Esophagus muscularis mucosa (tissue), 4 donors: ENCODE measurements at places on chromosomes 1 and 21.

DNA sequence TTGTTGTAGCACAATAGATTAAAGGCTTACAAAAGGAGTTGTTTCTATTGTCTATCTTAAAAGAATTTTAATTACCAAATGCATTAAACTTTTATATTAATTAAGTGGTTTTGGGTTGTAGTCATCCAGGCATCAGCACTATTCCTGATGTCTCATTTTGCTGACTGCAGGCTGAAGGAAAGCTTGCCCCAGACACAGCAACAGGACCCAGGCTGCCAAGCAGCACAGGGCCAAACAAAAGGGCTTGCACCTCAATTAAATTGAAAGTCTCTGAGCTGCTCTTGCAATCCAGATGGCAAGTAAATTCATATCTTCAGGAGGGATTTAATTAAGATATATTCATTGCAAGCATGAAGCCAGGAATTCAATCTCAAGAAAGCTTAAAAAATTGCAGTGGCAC is 80.7 kb upstream of the CHODL start:
- H3K36me3 ChIP-seq: no peaks in the 10 kb centered on the region
- no peak for DNase-seq
- no peak overlapping the region for H3K27ac ChIP-seq
- H3K27me3 ChIP-seq: no peaks in the 10 kb centered on the region
- no peaks in the 10 kb centered on the region for H3K4me1 ChIP-seq

DNA sequence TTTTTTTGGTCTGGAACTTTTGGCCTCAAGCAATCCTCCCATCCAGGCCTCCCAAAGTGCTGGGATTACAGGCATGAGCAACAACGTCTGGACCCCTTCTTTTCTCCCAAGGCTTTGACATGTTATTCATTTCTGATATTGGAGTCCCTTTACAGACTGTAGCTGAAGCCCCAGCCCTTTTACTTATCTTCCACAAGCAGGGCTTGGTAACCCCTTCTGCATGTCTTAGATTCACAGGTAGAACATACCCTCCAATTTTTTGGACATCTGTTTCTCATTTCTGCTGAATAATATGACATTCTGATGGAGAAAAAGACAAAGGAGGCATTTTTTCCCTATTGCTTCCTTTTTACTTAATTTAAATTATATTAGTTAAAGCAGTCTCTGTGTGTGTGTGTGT is 39.2 kb upstream of the RGS21 start:
- H3K27ac ChIP-seq: no peak overlapping the region
- no peak for DNase-seq
- H3K27me3 ChIP-seq: no peaks in the 10 kb centered on the region

DNA sequence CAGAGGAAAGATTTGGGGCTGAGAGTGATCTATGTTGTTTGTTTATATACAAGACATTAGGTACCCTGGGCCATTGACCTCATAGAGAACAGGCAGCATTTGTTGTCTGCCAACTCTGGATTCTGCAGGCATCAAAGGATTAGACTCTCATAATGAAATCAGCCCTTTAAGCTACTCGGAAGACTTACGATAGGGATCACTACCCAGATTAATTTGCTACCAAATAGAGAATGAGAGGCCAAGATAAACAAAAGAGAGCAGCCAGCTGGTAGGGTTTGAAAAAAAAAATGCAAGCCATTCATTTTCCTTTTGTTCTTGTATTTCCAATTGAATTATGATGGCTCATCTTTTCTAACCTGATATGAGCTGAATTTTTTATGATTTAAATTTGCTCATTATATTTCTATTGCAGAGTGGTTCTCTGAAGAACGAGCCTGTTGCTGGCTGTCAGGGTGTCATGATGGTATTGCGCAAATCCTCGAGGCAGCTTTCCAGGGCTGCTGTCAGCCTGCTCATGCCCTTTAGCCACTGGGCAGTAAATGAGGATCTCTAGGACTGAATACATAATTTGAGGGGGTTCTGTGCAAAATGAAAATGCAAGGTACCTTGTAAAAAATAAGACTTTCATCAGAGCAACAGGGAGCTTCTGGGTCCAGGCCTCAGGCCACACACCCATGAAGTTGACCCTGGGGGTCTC is 116.4 kb upstream of the KCNJ15 start:
- no peaks in the 10 kb centered on the region for H3K4me1 ChIP-seq
- H3K27ac ChIP-seq: no peak overlapping the region
- peak; percentile 81 for DNase-seq
- H3K36me3 ChIP-seq: no peaks in the 10 kb centered on the region
- H3K27me3 ChIP-seq: no peaks in the 10 kb centered on the region

DNA sequence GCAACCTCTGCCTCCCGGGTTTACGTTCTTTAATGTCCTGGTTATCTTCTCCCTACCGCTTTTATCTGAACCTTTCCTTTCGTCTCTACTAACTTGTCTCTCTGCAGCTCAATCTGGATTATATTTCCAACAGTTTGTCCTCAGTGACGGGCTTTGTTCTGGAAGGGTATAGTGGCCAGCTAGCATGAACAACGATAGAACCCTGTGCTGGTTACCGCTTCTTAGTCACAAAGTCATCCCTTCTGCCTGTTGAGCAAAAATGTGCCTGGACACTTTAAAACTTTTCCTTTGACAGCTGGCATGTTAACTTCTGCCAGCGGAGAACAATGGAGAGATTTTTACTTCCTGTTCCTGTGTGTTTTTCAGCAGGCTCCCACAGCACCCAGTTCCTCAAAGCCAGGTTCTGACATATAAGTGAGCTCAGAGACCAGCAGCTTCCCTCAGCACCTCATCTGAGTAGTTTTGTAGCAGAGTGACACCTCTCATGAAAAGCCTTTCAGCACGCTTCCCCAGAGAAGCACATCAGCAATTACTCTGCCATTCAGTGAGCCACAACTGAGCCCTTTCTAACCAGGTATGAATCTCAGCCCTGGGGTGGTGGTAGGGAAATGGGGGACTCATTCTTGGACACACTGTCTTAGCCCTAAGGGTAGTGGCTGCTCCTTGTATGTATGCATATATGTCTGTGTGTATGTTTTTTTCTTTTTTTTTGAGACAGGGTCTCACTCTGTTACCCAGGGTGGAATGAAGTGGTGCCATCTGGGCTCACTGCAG is 23.6 kb upstream of the CCDC17 start:
- peaks cover 9% of the 10 kb centered on the region for H3K4me1 ChIP-seq
- no peak overlapping the region for H3K27ac ChIP-seq
- H3K27me3 ChIP-seq: no peaks in the 10 kb centered on the region
- no peak for DNase-seq

DNA sequence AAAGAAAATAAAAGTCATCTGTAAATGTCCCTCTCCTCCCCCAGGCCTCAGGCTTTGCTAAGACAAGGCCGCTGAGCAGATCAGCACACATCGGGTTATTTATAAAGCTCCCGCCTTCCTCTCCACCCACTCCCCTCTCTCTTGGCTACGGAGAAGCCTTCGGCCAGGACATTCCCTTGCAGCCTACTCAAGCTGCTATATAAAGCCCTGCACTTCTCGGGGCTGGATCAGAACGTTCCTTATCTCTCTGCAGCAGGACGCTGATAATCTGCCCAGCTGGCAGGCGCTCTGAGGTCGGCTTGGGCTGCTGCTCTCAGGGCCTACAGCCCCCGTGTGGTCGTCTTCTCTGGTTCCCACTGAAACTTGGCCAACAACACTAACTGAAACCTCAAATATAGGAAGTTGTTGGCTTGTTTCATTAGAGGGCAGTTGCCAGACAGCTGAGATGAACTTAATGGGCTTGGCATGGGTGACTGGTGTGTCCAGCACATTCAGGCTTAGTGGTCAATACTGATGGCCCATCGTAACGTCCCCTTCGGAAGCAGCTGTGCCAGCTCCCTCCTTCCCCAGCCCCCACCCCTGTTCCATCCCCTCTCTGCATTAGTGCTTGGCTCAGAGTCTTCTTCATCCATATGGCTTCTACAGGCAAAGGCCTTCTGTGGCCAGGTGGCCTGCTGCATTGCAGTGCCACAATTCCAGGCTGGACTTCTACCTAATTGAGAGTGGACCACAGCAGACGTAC is 64.6 kb downstream of the IER5 start:
- peak overlapping the region; percentile 3 for H3K4me3 ChIP-seq
- peak overlapping the region; percentile 84 for H3K27ac ChIP-seq
- peaks cover 29% of the 10 kb centered on the region for H3K4me1 ChIP-seq
- no peaks in the 10 kb centered on the region for H3K36me3 ChIP-seq

GRCh38 chr1:38123356-38124135 is 77.0 kb upstream of the POU3F1 start:
- H3K27me3 ChIP-seq: peaks cover 20% of the 10 kb centered on the region
- H3K4me3 ChIP-seq: no peak overlapping the region
- H3K27ac ChIP-seq: no peak overlapping the region
- no peaks in the 10 kb centered on the region for H3K36me3 ChIP-seq
- no peak for DNase-seq
